Stimulated activated CD8-positive, alpha-beta memory T cell treated with anti-CD3 and anti-CD28 coated beads, Interleukin-2, amount 100 ng/mL, for 1 hour (primary cell): ENCODE measurements at places on chromosomes 5 and 9.

GRCh38 chr5:43019291-43019613 is 20.9 kb downstream of the ANXA2R start:
- no peak for DNase-seq

DNA sequence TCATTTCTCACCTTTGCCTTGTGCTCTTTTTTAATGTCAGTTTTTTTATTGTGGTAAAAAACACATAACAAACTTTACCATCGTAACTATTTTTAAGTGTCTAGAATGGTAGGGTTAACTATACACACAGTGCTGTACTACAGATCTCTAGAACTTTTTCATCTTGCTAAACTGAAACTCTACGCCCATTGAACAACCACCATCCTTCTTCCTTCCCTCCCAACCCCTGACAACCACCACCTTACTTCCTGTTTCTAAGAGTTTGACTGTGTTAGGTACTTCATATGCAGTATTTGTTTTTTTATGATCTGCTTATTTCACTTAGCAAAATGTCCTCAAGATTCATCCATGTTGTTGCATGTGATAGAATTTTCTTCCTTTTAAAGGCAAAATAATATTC is 54.9 kb downstream of the PSAT1 start:
- DNase-seq: no peak

GRCh38 chr5:175789670-175790069 is 81.7 kb upstream of the CPLX2 start:
- no peak for DNase-seq

DNA sequence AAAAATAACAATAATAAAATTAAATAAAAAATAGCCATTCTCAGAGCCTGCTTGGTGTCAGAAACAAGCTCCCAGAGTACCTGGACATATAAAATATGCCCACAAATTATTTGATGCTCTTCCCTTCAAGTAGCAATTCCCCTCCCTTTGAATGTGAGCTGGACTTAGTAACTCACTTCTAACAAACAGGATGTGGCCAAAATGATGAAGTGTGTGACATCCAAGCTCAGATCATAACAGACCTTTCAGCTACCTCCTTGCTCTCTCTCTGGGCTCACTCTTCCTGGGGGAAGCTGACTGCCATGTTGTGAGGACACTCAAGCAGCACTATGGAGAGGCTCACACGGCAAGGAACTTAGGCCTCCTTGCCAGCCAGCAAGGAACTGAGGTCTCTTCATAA is 69.0 kb downstream of the SPRY4 start:
- no peak for DNase-seq

- no peak for DNase-seq
Measured at GRCh38 chr9:77803423-77803822, 155.3 kb upstream of the GNA14 start.

DNA sequence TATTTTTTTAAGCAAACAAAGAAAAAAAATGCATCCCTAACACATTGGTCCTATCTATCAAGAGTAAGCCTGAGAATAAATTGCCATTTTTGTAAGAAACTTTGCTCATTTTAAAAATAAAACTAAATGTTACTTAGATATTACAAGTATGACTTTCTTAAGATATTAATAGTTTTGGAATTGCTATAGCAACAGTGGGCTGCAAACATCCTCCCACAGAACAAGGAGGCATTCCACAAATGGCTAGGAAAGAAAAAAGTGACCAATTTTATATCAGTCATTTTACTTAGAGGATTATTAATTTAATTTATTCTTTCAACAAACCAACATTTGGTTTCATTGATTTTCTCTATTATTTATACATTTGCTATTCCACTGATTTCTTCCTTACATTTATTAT is 63.7 kb downstream of the LURAP1L start:
- no peak for DNase-seq

GRCh38 chr5:78638423-78638822 is 10.1 kb downstream of the LHFPL2 start:
- no peak for DNase-seq

- DNase-seq: no peak
Measured at GRCh38 chr9:77839459-77840140, 191.5 kb upstream of the GNA14 start.

GRCh38 chr9:135986605-135987004 is 25.4 kb upstream of the UBAC1 start:
- DNase-seq: no peak

DNA sequence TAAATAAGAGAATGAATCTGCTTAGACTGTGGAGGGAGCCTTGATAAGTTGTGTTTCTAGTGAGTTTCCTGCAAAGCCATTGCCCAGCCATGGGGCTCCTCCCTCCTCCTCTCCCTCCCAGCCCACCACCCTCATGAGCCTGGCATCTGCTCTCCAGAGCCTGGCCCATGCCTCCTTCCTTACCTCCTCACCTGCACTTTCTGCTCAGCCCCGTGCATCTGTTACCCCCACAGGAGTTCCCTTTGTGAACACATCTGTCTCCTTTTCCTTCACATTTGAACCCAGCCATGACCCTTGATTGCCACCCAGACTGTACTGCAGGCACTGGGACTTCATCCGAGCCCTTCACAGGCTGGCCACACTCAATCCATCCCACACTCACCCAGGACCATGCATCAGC is 395.6 kb downstream of the IRX2 start:
- no peak for DNase-seq

- DNase-seq: no peak
Measured at GRCh38 chr9:15856591-15856990, 303.7 kb downstream of the CCDC171 start.

DNA sequence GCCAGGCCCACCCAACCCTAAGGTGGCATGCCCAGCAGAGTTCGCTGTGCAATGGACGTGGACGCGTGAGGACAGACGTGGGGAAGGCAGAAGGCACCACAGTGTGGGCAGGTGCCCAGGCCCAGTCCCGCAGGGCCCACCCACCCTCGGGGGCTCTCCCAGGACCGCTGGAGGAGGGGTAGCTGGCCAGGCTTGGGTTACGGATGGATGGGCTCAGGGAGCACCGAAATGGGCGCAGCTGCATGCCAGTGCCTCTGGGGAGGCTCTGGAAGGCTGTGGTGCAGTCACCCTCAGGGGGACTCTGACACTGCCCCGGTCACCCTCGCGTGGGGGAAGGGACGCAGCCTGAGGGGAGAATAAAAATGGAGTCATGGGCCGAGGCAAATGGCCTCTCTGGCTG is 9.6 kb upstream of the GPSM1 start:
- no peak for DNase-seq

DNA sequence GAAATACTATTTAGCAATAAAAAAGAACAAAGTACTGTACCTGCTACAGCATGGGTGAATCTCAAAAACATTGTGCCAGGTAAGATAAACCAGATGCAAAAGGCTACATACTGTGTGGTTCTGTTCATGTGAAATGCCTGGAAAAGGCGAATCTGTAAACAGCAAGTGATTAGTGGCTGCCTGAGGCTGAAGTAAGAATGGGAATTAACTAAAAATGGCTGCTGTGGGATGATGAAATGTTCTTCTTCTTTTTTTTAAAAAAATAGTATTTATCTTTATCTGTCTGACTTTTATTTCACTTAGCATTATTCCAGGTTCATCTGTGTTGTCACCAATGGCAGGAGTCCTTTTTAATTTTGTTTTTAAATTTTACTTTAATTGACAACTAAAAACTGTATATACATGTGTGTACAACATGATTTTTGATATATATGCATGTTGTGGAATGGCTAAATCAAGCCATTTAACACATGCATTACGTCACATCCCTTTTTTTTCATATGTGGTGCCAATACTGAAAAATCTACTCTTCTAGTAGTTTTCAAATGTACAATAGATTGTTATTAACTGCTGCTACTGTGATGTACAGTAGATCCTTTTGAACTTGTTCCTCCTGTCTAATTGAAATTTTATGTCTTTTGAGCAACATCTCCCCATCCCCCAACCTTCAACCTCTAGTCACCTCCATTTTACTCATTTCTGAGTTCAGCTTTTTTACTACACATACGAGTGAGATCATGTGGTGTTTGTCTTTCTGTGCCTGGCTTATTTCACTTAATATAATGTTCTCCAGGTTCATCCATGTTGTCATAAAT is 62.9 kb upstream of the TNFAIP8 start:
- no peak for DNase-seq

DNA sequence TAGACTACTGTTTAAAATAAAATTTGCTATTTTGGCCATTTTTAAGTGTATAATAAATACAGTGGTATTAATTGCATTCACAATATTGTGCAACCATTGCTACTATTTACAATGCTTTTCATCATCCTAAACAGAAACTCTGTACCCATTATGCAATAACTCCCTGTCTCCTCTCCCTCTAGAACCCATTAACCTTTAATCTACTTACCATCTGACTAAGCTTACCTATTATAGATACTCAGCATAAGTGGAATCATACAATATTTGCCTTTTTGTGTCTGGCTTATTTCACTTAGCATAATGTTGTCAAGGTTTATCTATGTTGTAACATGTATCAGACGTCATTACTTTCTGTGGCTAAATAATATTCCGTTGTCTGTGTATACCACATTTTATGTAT is 25.9 kb downstream of the CD14 start:
- no peak for DNase-seq

DNA sequence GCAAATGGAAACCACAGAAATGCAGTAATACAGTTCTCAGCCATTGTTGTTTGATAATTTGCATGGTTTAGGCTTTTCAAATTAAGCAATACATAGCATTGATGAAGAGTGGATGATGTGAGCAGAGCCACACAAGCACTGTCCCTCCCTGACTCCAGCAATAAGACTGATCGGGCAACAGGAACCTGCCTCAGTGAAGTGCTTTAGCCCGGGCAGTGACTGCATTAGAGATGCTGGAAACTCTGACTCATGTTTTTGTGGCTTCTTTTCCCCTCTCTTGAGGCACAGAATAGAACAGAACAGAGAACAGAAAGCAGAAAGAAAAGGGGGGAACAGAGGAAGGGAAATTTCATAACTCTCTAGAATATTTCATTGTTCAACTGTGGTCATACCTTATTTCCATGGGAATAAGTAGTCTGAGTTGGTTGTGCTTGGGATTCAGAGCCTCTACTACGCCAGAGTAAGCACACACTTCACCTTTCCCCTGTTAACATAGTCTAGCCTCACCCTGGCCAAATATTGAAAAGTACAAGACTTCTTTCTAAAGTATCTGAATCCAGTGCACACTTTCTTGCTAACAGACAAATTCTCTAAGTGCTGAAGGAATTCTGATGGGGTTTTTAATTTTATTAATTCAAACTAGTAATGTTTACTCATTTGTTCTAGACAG is 164.8 kb upstream of the VCAN start:
- no peak for DNase-seq

DNA sequence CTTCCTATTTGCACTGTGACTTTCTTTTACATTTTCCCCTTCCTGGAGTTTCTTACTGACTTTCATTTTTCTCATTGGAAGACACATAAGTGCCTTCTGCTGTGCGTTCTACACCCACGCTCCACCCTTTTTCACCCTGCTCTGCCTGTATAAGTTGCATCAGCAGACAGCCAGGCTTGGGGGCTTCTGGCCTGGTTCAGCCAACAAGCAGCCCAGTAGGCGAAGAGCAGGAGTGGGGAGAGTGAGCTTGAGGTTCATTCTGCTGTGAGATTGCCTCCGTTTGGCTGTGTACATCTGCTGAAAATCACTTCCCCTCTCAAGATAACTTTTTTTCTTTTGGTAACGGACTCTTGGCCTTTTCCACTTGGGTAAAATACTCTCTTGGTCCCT is 38.4 kb downstream of the RASGRF2 start:
- no peak for DNase-seq

DNA sequence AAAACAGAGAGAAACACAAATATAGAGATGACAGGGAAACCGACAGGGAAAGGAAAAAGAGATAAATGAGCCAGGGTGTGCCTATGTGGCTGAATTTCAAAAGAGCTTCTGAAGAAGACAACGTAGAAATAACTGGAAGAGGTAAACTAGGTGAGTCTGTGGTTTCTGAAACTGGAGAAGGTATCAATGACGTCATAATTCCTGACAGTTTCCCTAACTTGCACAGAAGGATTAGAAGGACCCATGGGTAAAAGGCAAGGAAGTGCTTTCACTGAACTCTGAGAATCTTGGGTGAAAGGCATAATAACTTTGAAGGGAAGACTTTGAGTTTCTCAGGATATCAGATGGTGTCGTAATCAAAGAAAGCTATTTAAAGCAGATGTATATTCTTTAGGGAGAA is 790.8 kb upstream of the NUDT12 start:
- no peak for DNase-seq
